ENCODE measurements at places on chromosomes 1 and 21.

GRCh38 chr1:11178021-11179015 lies 10.8 kb upstream of the ANGPTL7 start:
- DNase-seq, result no peak

GRCh38 chr1:154453161-154453560 lies 48.0 kb downstream of the IL6R start:
- DNase-seq, result no peak

DNA sequence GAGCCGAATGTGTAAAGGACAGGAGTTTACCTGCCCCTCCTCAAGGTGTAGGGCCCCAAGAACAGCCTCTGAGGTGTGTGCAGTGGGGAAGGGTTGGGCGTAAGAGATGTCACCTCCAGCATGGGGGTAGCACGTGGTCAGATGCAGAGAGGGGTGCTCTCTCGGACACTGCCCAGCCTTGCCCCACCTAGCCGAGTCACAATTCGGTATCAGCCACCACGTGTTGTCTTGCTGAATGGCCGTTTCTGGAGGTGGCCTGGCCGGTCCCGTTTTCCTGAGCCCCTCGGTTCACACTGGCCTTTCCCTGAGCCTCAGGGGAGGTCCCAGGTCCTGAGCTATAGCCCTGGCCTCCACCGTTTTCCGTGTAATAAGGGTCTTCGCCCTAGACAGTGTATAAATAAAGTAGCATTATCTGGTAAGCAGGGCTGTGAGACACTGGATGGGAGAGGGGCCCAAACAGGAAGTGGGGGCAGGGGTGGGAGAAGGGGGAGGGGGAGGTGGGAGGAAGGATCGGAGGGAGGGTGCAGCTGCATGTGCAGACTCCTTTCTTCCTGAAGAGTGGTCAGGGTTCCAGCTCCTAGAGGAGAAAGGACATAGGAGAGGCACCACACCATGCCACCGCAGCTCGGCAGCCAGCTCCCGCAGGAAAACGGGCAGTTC lies 23.3 kb downstream of the CD34 start:
- no peak for DNase-seq

DNA sequence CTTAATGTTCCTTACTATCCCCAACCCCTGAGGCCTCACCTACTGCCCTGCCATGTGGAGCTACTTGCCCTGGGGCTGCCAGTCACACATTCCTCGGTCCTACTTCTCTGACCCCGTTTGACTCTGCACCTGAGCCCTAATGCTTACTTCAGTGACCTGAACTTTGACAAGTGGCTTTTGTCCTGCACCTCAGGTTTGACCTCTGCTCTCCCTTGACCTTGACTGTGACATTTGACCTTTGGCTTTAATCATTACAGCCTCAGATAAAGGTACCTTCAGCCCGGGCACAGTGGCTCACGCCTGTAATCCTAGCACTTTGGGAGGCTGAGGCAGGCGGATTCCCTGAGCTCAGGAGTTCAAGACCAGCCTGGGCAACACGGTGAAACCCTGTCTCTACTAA lies 22.8 kb downstream of the MR1 start:
- no peak for DNase-seq

DNA sequence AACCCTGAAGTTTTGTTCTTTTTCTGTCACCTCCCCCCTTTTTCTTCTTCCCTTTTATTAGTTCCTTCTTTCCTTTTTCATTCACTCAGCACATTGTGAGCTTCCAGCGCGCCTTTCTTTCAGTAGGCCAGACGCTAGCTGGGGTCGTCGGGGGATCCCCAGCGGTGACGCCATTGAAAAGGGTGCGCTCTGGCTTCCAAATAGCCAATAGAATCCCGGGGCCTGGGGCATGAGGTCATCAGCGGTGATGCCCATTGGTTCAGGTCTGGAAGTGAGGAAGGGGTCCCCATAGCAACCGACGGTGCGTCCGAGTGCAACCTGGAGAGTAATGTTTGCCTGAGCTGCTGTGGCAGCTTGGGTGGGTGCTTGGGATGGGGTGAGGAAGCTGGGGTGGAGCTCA lies 6.9 kb upstream of the EFNA3 start:
- no peak for DNase-seq

GRCh38 chr1:156244126-156244525 lies 2.1 kb downstream of the BGLAP start:
- DNase-seq, result no peak

GRCh38 chr1:33268457-33268856 lies 12.2 kb downstream of the ZNF362 start:
- DNase-seq, result no peak

DNA sequence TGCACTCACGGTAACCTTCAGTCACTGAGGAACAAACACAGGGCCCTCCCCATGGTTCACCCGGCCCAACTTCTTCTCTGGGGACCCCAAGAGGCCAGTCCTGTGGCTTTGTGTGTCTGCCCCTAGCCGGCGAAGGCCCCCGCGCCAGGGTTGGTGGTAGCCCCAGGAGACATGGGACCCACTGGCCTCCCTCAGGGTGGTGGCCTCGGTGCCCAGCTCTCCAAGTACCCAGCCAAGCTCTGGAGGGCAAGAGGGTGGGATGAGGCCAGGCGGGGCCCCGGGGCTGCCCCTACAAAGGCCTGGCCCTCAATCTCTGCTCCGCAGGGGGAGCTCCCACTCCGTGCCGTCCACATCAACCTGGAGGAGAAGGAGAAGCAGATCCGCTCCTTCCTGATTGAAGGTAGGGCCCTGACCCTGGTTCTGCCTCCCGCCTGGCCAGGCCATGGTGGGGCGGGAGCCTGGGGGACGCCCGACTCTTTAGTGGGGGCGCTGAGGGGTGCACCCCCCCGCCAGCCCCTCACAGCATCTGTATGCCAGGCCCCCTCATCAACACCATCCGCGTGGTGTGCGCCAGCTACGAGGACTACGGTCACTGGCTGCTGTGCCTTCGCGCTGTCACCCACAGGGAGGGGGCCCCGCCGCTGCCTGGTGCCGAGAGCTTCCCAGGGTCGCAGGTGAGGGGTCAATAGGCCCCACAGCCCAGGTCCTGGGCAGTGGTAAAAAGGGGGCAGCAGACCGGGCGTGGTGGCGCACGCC lies 5.6 kb downstream of the PLEKHN1 start:
- no peak for DNase-seq

DNA sequence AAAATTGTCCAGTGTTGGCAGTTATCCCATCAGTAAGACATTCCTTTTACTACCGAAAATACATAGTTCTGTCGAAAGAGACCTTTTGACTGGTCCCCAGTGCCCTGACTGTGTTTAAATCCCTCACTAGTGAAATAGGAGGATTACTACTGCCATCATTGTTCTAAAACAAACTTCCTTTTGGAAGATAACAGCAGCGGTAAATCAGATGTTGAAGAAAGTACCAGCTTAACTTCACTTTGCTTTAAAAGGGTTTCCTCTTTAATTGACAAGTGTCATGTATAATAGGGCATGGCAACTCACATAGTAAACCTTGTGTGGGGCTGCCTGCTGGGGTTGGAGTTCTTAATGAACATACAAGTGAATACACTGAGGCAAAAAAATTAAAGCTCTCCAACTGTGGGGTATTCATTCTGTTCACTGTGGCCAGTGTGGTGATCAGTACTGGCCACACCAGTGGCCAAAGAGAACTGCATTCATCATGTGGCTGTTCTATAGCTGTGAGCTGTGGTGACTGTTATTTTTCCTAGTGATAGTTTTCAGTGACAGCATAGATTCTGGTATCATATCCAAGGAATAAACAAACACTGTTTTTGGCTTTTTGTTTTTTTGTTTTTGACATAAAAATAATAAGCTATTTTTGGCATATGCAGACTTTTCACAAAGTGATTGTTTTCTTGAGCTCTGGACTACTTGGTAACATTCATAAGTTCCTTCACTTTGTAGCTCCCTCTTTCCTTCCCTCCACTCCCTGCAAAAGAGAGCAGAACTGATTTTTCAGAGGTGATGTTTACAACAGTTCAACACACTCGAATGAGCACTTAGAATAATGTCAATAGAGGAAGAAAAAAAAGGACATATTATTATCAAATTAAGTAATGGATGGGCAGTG lies 74.5 kb downstream of the NFIA start:
- no peak for DNase-seq

DNA sequence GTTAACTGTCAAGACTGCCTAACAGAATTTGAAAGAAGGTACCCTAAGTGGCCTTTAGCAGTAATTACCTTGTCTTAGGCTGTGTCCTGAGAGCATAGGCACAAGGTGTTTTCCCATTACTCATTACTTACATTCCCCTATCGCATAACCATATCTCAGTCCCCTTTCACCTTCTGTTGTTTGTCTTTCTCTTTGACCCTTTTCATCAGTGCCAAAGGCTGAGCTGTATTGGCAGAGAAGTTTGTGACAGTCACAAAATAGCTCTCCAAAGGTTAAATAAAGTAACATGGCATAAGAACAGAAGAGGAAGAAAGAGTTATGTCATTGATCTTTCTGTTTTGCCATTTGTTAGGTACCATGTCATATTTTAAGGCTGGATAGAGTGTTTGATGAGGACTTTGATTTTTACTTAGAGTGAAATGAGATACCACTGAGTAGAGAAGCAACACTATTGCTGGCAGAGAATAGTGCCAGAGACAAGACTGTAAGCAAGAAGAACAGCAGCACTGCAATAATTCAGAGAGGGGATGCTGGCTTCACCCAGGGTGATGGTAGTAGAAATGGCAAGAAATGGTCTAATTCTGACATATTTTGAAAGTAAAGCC lies 497.8 kb downstream of the TTLL7 start:
- DNase-seq, result no peak

- no peak for DNase-seq
These were observed 28.1 kb downstream of the MDM4 start for GRCh38 chr1:204544321-204544720.

DNA sequence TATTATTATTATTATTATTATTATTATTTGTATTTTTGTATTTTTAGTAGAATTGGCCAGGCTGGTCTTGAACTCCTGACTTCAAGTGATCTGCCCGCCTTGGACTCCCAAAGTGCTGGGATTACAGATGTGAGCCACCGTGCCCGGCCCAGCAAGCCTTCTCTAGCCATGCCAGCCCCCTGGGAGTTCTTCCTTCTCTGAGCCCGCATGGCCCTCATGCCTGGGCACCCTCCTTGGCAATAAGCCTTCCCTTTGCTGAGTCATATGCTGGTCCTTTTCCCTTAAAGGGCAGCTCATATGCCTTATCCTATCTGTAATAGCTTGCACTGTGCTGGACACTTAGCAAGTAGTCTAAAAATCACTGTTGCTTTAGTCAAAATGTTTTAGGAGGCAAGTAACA lies 8.5 kb upstream of the NBL1 start:
- DNase-seq, result no peak

DNA sequence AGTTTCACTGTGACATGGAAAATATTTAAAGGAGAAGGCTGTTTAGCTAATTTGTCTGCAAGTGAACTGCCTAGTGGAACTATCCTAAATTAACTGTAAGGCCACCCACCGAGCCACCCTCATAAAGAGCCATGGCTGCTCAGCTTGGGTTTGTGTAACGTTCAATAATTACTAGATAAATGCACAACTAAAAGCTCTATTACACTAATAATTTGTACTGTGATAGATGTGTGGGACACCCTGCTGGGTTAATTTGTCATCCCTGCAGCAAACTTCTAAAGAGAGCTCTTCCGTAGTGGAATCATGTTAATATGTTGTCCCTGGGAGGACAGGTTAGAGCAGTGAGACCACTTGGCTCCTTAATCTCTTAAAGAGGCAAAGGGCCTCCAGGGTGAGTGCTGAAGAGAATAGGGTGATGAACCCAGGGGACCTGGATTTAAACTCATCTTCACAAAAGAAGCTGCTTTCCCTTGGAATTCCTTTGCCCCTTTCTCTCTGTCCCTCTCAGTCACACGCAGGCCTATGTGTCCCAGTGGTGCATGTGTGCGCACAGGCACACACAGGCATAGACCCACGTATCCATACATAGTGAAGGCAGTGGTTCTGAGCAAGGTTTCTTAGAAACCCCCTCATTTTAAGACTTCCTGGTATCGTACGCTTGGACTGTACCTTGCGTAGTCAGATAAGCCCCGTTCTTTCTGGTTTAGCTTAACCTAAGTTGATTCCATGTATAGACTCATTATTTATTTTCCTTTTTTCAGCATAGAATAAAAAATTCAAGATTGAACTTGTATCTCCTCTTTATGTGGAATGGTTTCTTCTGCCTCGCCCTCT lies 310.3 kb downstream of the NFIA start:
- no peak for DNase-seq

- no peak for DNase-seq
These were observed 2.0 kb downstream of the SKI start for GRCh38 chr1:2229911-2230731.

GRCh38 chr1:105398909-105399308 lies 1649.2 kb downstream of the AMY1C start:
- DNase-seq, result no peak

GRCh38 chr1:165949335-165950130 lies 122.1 kb downstream of the UCK2 start:
- DNase-seq, result no peak

- no peak for DNase-seq
These were observed 1.3 kb downstream of the ADARB1 start for GRCh38 chr21:45075596-45076244.

GRCh38 chr1:20194224-20194623 lies 7.9 kb upstream of the PLA2G2C start:
- DNase-seq, result no peak

GRCh38 chr1:98088381-98088780 lies 167.5 kb upstream of the DPYD start:
- no peak for DNase-seq

- no peak for DNase-seq
These were observed 121.0 kb upstream of the TSPAN2 start for GRCh38 chr1:115210302-115210711.

GRCh38 chr1:158706096-158706495 lies 5.6 kb upstream of the OR6K2 start:
- DNase-seq, result no peak

- no peak for DNase-seq
These were observed 39.8 kb downstream of the UBE2G2 start for GRCh38 chr21:44761747-44762208.

DNA sequence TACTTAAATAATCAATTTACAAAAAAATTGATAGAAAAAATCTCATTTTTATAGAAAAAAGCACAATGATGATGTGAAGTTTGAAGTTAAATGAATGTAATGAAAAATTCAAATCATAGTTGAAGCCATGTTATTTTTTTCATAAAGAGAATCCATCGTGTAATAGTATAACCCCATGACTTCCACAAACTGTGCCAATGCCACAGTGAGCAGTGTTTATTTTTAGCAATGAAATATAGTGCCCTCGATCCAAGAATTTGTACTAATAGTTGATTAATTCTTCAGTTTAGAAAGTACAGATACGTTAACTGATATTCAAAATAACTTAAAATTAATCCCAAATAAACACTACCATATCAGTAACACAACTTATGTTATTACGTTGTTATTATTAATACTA lies 225.9 kb downstream of the PTPRC start:
- no peak for DNase-seq

- no peak for DNase-seq
These were observed 224.8 kb downstream of the NTNG1 start for GRCh38 chr1:107365527-107366240.

DNA sequence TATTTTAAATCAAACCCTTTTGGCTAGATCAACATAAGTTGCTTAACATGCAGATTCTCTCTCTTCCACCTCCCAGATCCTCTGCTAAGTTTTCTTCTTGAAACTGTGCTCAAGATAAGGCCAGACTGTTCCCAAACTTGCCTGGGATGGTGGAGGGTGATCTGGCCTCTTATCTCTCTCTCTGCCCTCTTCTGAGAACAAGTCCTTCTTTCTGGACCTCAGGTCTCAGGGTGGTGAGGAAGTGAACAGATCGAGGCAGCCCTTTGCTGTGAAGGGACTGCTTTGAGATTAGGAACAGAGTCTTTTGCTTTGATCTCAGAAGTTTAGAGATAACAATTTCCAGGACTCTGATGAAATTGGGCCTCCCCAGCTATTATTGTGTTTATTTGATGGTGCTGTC lies 70.7 kb downstream of the HUNK start:
- DNase-seq, result no peak

Measured in cortex of kidney (tissue), 1 donor.